ENCODE measurements at places on chromosomes 7 and 10.
A peak's percentile ranks its signal among the peaks of the same experiment; 100 is the strongest.

DNA sequence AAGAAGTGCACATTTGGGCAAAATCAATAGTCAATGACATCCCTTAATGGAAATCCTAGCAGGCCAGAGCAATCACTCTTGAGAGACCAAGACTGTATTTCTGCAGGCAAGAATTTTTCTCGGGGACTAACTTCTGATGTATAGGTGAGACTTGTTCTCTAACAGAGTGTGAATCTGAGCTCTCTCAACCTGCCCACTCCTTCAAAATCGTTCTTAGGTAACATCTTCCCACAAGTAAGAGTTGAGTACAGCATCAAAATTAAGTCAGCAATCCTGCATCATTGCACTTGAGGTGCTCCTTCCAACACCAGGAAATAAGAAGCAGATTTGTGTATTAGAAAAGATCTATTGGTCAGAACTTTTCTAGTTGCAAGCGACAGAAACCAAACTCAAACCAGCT lies 25.6 kb upstream of the GFRA1 start:
- H3K4me3 ChIP-seq, result no peak overlapping the region
- H3K36me3 ChIP-seq, result no peaks in the 10 kb centered on the region
- no peaks in the 10 kb centered on the region for H3K27me3 ChIP-seq
- no peak for DNase-seq
- H3K4me1 ChIP-seq, result no peaks in the 10 kb centered on the region

GRCh38 chr7:100667331-100668068 lies 6.0 kb upstream of the GNB2 start:
- peaks cover 81% of the 10 kb centered on the region for H3K27me3 ChIP-seq
- DNase-seq, result no peak
- H3K4me3 ChIP-seq, result no peak overlapping the region
- H3K36me3 ChIP-seq, result no peaks in the 10 kb centered on the region
- H3K27ac ChIP-seq, result no peak overlapping the region

DNA sequence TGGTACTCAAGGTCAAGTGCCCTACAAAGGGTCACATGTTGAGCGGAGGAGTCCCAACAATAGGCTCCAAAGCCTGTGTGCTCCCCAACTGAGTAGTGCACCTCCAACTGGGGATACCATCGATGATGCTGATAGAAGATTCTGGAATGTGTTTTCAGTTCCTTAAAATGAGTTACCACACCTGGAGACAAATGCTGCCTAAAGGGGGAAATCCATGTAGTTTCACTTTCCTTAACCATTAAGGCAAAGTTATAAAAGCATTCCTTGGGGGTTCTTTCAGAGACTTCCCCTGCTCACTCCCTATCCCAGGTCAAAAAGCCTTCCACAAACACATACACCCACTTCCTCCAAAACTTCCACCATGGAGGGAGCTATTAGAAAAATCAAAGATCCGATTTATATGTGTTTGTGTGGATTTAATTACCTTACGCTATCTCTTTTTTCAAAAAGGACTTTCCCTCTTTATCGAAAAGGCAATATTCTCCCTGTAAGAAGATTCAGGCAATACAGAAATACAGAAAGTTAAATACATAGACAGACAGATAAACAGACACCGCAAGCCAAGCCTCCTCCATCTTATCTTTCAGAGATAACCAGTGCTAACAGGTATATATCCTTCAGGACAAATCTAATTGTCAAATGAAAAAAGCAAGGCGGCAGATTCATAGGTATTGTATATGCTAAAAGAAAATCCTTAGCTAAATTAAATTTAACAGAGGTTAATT lies 135.9 kb upstream of the ASAH2 start:
- H3K4me1 ChIP-seq, result peaks cover 11% of the 10 kb centered on the region
- H3K36me3 ChIP-seq, result no peaks in the 10 kb centered on the region
- no peaks in the 10 kb centered on the region for H3K27me3 ChIP-seq
- H3K27ac ChIP-seq, result no peak overlapping the region

DNA sequence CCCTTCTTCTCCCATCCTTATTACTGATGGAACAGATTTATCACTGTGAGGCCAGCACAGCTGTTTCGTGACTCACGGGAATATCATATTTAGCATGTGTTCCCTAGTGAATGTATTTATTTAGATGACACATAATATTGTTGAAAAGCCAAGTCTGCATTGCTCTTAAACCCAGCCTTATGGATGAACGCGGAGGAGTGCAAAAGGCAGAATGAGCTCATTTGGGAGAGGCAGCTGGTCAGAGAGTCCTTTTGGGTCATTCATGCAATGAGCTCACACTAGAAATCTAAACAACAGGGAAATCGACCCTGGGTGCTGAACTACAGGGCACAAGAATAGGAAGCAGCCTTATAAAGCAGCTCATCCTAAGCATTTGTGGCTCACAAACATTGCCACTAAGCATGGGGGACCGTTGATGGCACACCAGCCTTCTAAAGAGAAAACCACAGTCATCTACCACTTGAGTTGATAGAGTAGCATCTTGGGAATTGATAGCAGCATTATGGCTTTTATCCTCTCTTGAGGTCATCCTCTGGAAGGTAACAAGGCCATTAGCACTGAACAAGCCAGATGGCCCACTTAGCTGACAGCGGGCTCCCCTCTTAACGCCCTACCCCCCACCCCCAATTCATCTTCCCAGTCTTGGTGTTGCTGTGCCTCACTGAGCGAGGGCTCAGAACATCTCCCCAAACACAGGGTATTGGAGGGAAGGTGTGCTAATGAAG lies 32.9 kb upstream of the SDK1 start:
- no peaks in the 10 kb centered on the region for H3K27me3 ChIP-seq
- no peak overlapping the region for H3K4me3 ChIP-seq
- no peaks in the 10 kb centered on the region for H3K36me3 ChIP-seq
- DNase-seq, result no peak
- no peak overlapping the region for H3K27ac ChIP-seq

GRCh38 chr10:87054373-87055295 lies 34.5 kb downstream of the FAM25A start:
- H3K36me3 ChIP-seq, result 0 out of 2 replicates have a peak, but pooled peaks cover 3% of the 10 kb centered on the region
- no peak overlapping the region for H3K4me3 ChIP-seq
- no peaks in the 10 kb centered on the region for H3K4me1 ChIP-seq

DNA sequence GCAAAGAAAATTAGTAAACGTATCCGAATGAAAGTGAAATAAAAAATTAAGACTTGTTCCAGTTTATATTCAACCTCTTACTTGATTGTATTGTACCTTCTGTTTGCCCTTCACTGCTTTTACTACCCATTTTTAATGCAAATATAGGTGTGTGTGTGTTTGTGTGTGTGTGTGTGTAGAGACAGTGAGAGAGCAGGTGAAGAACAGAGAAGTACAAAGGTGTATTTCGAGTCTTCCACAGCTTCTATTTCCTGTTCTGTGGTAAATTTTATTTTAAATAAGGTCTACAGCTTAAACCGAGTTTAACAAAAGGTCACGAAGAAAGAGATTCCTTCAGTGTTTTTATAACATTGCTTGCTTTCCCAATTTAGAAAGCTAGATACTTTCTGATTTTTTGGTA lies 12.7 kb upstream of the SVIL start:
- peak; percentile 50 for DNase-seq
- H3K27ac ChIP-seq, result no peak overlapping the region
- H3K4me1 ChIP-seq, result no peaks in the 10 kb centered on the region
- no peak overlapping the region for H3K4me3 ChIP-seq

- H3K36me3 ChIP-seq, result no peaks in the 10 kb centered on the region
- H3K4me3 ChIP-seq, result no peak overlapping the region
- H3K4me1 ChIP-seq, result no peaks in the 10 kb centered on the region
- no peak overlapping the region for H3K27ac ChIP-seq
Observed at GRCh38 chr7:142616121-142616643, 133.1 kb upstream of the PRSS1 start.
